Body of pancreas (tissue), 4 donors: ENCODE measurements at places on chromosomes 5 and 9. TPM values are rescaled to one million over a fixed set of nuclear protein-coding genes. Genes with fewer than 3 reads are reported as not detected.

Gene FOXI1
- not detected for total RNA-seq

- no peak overlapping the region for H3K27ac ChIP-seq
- H3K36me3 ChIP-seq: no peaks in the 10 kb centered on the region
- H3K4me3 ChIP-seq: no peak overlapping the region
- no peak for DNase-seq
- peaks cover 15% of the 10 kb centered on the region for H3K4me1 ChIP-seq
- no peaks in the 10 kb centered on the region for H3K27me3 ChIP-seq
Observed at GRCh38 chr5:111518777-111519176, 6.4 kb upstream of the STARD4 start.

Gene UGT3A1
- total RNA-seq: not detected

DNA sequence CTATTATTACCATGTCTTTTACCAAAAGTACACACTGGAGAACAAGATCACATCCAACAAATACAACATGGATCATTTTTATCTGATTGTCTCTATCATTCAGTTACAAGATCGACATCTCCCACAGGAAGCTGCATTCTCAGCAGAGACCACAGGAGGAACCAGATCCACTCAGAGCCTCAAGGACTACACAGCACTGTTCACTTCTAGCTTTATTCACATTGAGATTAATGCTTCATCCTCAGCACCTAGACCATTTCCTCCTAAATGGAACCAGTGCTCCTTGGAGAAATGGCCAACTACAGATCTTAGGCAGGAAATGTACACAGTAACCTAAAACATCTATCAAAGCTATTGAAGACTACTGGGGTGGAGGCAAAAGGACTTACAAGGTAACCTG lies 13.3 kb upstream of the C5orf15 start:
- H3K36me3 ChIP-seq: peaks cover 2% of the 10 kb centered on the region
- no peak for DNase-seq
- H3K27me3 ChIP-seq: no peaks in the 10 kb centered on the region
- H3K4me3 ChIP-seq: no peak overlapping the region
- H3K27ac ChIP-seq: no peak overlapping the region
- no peaks in the 10 kb centered on the region for H3K4me1 ChIP-seq

DNA sequence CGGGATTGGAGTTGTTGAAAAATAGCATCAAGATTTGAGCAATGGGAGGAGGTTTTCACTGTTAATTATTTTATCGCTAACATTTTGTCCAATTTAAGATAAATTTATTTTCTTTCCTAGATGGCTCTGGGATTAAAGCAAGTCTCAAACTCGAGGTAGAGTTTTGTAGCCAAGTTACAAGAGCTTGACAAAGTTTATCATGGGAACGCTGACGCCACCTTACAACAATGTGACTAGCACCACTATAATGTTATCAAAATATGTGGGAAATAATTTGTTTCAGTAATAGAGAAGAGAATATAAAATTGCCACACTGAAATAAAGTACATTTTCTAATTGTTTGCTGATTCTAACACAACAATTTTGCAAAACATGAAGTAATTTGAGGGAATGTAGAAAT lies 19.8 kb upstream of the TARS1 start:
- no peak overlapping the region for H3K27ac ChIP-seq
- no peak for DNase-seq
- no peaks in the 10 kb centered on the region for H3K4me1 ChIP-seq

- no peak overlapping the region for H3K27ac ChIP-seq
- no peak overlapping the region for H3K4me3 ChIP-seq
- H3K27me3 ChIP-seq: no peaks in the 10 kb centered on the region
- no peaks in the 10 kb centered on the region for H3K36me3 ChIP-seq
- peaks cover 15% of the 10 kb centered on the region for H3K4me1 ChIP-seq
Observed at GRCh38 chr5:174692982-174693422, 31.4 kb upstream of the MSX2 start.

DNA sequence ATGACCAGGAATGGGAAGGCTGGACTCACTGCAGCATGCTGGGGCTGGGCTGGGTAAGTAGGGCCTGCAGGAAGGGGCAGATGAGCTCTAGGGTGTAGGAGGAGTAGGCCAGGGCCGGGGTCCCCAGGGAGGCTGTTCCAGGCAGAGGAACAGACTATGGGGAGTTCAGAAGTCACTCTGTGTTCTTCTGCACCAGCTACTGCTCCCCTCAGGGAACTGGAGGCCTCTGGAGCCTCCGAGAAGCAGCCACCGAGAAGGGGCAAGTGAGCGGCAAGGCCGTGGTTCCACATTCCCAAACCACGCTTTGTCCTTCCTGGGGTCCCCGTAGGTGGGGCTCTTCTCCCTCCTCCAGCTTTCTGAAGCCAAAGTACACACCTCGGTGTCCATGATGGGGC lies 8.4 kb upstream of the SLC2A6 start:
- no peak overlapping the region for H3K4me3 ChIP-seq
- no peaks in the 10 kb centered on the region for H3K27me3 ChIP-seq
- no peak for DNase-seq
- no peak overlapping the region for H3K27ac ChIP-seq
- H3K4me1 ChIP-seq: peaks cover 23% of the 10 kb centered on the region

DNA sequence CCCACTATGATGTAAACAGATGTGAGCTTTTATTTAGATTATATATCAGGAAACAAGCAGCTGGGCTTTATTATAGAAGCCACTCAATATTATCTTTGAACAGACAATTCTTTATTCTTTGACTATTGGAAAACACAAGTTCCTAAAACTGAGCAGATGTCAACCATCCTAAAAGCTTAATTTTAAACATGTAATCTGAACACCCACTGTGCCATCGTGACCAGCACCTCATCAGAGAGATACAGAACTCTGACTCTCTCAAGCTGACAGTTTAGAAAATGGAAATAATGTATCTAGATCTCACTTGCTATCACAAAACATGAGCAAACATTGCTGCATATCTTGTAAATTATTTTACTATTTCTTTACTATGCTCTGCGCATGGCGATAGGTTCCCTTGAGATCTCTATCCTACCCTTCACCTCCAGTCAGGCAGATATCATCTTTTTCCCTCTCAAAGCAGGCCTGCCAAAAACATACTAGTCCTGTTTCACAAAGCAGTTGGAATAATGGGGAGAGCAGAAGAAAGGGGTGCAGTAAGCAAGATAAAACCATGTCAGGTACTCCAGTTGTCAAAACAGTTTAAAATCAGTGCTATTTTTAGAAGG lies 151.0 kb downstream of the KIAA0825 start:
- no peak overlapping the region for H3K4me3 ChIP-seq
- H3K27me3 ChIP-seq: no peaks in the 10 kb centered on the region
- DNase-seq: no peak
- H3K27ac ChIP-seq: no peak overlapping the region

GRCh38 chr9:136671646-136672430 lies 9.1 kb downstream of the EGFL7 start:
- DNase-seq: peak; percentile 45
- H3K27me3 ChIP-seq: no peaks in the 10 kb centered on the region
- no peak overlapping the region for H3K4me3 ChIP-seq

DNA sequence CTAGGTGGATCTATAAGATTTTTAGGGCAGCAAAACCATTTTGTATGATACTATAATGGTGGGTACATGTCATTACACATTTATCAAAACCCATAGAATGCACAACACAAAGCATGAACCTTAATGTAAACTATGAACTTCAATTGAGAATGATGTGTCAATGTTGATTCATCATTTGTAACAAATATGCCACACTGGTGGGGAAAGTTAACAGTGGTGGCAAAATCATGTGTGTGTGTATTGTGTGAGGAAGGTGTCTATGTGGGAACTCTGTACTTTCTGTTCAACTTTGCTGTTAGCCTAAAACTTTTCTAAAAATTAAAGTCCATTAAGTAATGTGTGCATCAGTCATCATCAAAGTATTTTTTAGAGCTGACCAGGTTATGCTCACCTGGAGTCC lies 38.9 kb downstream of the HAVCR1 start:
- H3K4me1 ChIP-seq: no peaks in the 10 kb centered on the region
- no peaks in the 10 kb centered on the region for H3K36me3 ChIP-seq
- no peak overlapping the region for H3K27ac ChIP-seq
- H3K4me3 ChIP-seq: no peak overlapping the region
- no peak for DNase-seq

Gene NIPAL4
- total RNA-seq: not detected

GRCh38 chr5:125485771-125486170 lies 739.3 kb upstream of the ZNF608 start:
- H3K4me1 ChIP-seq: peaks cover 11% of the 10 kb centered on the region
- no peaks in the 10 kb centered on the region for H3K36me3 ChIP-seq
- H3K4me3 ChIP-seq: no peak overlapping the region
- no peaks in the 10 kb centered on the region for H3K27me3 ChIP-seq

DNA sequence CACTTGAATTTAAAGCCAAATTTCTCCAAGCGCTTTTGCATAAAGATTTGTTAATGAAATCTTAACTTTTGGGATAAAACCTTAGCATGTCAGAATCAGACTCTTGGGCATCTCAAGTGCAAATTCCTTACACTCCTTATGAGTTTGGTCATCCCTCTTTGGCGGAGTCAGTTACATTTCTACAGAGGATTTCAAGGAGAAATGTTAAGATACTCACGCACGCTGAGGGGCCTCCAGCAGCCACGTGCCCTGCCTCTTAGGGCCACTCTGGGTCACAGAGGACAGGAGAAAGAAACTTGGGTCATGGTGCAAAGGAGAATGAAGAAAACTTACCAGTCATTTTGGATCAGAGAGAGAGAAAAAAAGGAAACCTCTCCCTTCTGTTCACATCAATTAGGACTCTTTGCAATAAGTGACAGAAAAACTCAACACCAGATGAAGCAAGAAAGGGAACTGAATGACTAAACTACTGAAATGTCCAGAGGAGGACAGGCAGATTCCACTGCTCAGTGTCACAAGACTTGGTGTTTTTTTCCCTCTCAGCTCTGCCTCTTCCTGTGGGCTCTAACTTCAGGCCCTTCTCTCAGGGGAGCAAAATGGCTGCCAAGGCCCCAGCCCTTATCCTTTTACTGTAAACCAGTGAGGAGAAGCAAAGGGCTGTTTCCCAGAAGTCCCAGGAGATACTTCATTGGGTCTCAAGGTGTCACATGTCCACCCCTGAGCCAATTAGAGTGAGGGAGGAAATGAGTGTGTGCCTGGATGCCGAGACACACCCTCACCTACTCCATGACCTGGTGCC lies 63.3 kb upstream of the NFIL3 start:
- H3K4me1 ChIP-seq: no peaks in the 10 kb centered on the region
- DNase-seq: no peak
- no peak overlapping the region for H3K4me3 ChIP-seq
- no peaks in the 10 kb centered on the region for H3K36me3 ChIP-seq
- H3K27ac ChIP-seq: no peak overlapping the region

DNA sequence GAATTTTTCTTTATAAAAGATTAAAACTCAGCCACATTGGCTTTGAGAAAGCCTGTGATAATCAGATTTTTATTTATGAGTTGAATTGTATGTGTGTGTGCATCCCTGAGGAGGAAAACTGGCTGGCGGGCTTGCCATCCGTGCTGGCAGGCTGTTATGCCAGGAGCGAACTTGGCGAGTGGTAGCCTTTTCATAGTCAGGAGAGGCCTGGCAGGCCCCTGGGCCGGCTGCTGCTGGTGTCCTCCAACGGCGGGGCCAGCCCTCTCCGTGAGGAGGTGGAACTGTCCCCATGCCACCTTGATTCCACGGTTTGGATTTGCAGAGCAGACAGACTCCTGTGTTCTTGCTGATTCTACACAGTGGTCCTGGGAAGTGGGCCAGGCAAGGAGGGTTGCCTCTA lies 43.3 kb downstream of the ZNF618 start:
- no peaks in the 10 kb centered on the region for H3K36me3 ChIP-seq
- no peak overlapping the region for H3K4me3 ChIP-seq
- no peak overlapping the region for H3K27ac ChIP-seq

GRCh38 chr5:141809380-141810096 lies 68.7 kb downstream of the PCDH1 start:
- H3K4me1 ChIP-seq: peaks cover 6% of the 10 kb centered on the region
- H3K27ac ChIP-seq: no peak overlapping the region
- H3K27me3 ChIP-seq: no peaks in the 10 kb centered on the region
- DNase-seq: no peak

Gene CCDC192
- not detected for total RNA-seq

DNA sequence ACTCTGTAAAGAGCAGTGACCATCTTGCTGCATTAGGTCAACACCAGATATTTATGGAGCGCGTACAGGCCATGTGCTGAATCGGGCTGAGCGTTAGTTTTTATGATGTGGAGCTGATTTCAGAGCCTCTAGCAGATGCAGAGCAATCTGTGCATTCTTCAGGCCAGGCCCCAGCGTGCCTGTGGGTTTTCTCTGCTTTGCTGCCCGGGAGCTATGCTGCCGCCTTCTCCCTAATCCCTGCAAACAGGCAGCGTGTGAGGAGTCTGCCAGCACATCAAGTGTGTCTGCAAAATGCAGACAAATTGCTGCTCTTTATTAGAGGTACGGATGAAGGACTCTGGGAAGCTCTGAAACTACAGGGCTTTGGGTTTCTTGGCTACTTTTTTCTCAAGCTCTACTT lies 170.0 kb downstream of the NTRK2 start:
- no peak for DNase-seq
- H3K4me1 ChIP-seq: no peaks in the 10 kb centered on the region
- H3K4me3 ChIP-seq: no peak overlapping the region
- H3K27me3 ChIP-seq: no peaks in the 10 kb centered on the region
- H3K27ac ChIP-seq: no peak overlapping the region

DNA sequence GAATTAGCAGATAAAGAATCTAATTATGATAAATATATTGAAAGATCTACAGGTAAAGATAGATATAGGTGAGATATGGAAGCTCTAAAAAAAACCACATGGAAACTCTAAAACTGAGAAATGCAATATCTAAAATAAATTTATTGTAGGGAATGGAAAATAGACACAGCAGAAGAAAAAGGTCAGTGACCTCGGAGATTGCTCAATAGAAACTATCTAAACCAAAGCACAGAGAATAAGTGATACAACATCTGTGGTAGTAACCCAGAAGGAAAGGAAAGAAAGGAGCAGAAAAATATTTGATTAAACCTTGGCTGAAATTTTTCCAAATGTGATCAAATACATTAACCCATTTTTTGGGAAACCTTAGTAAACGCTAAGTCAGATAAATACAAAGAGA lies 43.1 kb upstream of the GLIPR2 start:
- DNase-seq: no peak
- no peak overlapping the region for H3K27ac ChIP-seq
- peaks cover 16% of the 10 kb centered on the region for H3K4me1 ChIP-seq
- H3K36me3 ChIP-seq: no peaks in the 10 kb centered on the region
- H3K27me3 ChIP-seq: no peaks in the 10 kb centered on the region

- H3K27ac ChIP-seq: no peak overlapping the region
- no peak for DNase-seq
- no peaks in the 10 kb centered on the region for H3K27me3 ChIP-seq
- no peak overlapping the region for H3K4me3 ChIP-seq
- no peaks in the 10 kb centered on the region for H3K36me3 ChIP-seq
Observed at GRCh38 chr9:132729235-132729890, 59.1 kb downstream of the GTF3C4 start.

GRCh38 chr5:35543408-35543807 lies 74.3 kb upstream of the SPEF2 start:
- no peak overlapping the region for H3K4me3 ChIP-seq
- no peak for DNase-seq
- H3K36me3 ChIP-seq: no peaks in the 10 kb centered on the region

Gene MED7
- 6.0 TPM for total RNA-seq

Gene TEK
- 4.9 TPM for total RNA-seq

Gene PCDHB16
- total RNA-seq: 4.6 TPM
